ENCODE measurements at places on chromosomes 2 and 18. TPM values are rescaled to one million over a fixed set of nuclear protein-coding genes. Genes with fewer than 3 reads are reported as not detected.

DNA sequence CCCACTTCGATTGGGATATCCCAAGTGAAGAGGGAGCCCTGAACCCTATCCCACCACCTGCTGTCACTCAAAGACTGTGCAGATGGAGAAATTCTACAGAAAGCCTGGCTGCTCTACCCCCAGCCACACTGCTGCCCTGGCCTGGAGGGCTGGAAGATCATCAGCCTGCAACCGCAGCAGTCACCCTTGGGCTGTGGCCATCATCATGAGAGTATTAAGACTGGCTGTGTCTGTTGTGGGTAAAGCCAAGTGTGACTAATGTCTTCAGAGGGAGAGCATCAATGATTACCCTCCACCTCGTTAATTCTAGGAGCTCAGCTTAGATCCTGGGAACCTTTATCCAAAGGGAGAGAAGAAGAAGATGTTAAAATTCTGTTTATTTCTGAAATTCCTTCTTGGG, 221.5 kb downstream of the TFCP2L1 start:
- H3K27me3 ChIP-seq = no peaks in the 10 kb centered on the region
- no peak for DNase-seq
- H3K27ac ChIP-seq = no peak overlapping the region
- H3K36me3 ChIP-seq = no peaks in the 10 kb centered on the region

DNA sequence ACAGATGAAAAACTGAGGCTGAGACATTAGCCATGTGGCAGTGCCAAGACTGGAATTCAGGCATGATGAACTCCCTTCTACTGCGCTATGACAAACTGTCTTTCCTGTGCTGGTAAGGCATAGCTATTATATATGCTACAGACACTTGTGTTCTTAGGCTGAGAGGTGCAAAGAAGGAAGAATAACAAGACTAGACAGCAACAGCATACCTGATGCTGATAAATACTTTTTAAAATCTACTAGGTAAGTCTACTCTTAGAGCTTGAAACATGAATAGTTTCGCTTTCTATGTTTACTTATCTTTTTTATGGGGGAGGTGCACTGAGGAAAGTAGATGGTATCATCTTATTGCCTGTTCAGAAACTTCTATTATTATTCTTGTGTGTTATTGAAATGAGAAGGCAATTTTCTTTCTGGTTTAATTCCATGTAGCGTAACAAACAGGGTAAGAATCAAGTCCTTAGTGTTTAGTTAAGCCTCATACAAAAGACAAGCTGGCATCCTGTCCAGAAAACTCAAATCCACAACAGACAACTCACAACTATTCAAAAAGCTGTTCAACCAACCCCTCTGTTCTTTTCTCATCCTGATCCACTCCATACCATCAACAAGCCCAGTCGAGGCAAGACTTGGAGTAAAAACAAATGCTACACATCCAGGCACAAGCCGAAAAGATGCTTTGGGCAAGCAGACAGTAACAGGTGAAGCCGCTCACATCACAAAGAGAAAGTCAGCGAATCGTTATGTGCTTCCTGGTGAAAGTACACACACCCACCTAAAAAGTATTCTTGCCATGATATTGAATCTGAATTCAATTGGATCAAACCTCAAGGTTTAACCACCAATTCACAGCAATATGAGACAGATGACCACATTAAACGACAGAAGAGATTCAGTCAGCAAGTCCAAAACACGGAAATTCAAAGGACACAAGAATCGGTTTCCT, 1.5 kb downstream of the TTC32 start:
- no peak for DNase-seq
- H3K4me3 ChIP-seq = peak overlapping the region; percentile 77

DNA sequence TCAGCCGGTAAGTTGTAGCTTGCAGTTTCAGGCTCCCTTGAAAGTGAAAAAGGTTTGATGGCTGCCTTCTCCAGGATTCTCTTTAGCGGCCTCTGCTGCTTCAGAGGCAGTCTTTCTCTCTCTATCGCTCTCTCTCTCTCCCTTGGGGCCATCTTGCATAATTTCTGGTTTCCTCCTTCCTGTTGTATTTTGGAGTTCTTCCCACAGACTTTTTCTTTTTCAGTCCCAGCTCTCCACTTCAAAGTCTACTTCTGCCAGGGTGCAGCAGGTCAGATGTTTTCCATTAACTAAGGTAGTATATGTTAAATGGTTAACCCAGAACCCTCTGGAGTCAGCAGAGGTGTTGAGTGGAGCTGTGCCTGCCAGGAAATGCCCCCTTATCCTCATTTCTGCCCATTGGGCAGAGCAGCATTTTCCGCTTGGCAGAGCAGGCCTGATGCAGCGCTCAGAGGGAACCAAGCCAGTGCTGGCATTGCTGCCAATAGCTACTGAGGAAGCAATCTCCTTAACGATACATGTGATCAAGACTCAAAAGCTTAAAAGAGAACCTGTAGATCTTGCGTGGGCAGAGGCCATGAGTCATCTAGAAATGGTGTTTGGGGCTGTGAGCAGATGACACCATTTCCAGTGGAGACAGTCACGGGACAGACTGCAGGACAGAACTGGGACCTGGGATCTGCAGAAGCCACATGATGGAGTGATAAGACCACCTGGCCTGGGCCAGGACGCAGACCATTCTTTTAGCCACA, 20.8 kb downstream of the DBI start:
- H3K4me3 ChIP-seq = no peak overlapping the region
- peaks cover 4% of the 10 kb centered on the region for H3K4me1 ChIP-seq
- H3K27me3 ChIP-seq = no peaks in the 10 kb centered on the region
- no peak overlapping the region for H3K27ac ChIP-seq
- H3K36me3 ChIP-seq = no peaks in the 10 kb centered on the region

DNA sequence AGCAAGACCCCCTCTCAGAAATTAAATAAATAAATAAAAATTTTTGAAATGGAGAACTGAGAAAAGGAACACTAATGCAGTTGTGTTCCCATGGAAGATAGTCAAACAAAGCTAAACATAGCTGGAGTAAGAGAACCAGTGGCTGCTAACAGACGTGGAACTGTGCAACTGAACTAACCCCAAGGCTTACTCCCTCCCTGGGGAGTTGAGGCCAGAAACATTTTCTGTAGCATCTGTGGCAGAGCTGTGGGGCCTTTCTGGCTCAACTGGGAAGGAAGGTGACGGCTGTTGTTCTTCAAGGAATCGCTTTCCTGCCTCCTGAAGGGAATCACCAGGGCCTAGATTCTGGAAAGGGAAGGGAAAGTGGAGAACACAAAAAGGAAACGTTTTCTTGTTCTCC, 53.9 kb upstream of the B3GNT2 start:
- no peak overlapping the region for H3K4me3 ChIP-seq
- no peaks in the 10 kb centered on the region for H3K27me3 ChIP-seq
- DNase-seq = no peak
- no peak overlapping the region for H3K27ac ChIP-seq
- H3K36me3 ChIP-seq = no peaks in the 10 kb centered on the region

GRCh38 chr2:143505542-143505941, 376.3 kb downstream of the ARHGAP15 start:
- H3K36me3 ChIP-seq = no peaks in the 10 kb centered on the region
- H3K4me3 ChIP-seq = no peak overlapping the region
- H3K4me1 ChIP-seq = no peaks in the 10 kb centered on the region
- no peak overlapping the region for H3K27ac ChIP-seq
- no peak for DNase-seq

The WDR33 gene
- 43.3 TPM for total RNA-seq

The CAPG gene
- total RNA-seq = 22.4 TPM

Measured in Peyer's patch (tissue), 4 donors.